Anterior cingulate cortex (tissue), 58 donors: ENCODE measurements at places on chromosomes 2 and 18.

DNA sequence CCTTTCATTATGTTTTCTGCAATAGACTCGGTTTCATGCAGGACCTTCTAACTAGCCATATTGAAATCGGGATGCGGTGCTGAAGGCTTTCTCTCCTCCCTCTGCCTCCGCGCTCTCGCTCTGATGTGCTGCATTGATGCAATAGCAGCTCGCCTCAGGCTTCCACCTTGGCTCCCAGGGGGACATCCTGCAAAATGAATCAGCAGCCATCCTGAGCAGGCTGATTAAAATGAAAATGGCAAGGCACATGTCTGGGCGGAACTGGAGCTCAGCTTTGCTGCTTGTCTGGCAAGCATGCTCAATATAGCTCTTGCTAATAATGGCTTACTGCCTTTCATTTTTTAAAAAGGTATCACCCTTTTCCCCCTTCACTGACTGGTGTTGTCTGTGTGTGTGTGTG lies 806 bp upstream of the MYT1L start:
- DNase-seq: peak; percentile 50

GRCh38 chr2:234512884-234513669 lies 16.2 kb upstream of the ARL4C start:
- no peak for DNase-seq

GRCh38 chr2:176018708-176019107 lies 16.6 kb upstream of the LNPK start:
- DNase-seq: no peak

DNA sequence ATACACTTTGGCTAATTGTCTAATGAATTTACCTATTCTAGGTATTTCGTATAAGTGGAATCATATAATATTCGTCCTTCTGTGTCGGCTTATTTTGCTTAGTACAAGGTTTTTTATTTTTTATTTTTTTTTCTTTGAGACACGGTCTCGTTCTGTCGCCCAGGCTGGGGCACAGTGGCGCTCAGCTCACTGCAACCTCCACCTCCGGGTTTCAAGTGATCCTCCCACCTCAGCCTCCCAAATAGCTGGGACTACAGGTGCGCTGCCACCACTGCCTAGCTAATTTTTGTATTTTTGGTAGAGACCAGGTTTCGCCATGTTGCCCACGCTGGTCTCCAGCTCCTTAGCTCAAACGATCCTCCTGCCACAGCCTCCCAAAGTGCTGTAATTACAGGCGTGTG lies 38.2 kb downstream of the PCBP1 start:
- DNase-seq: no peak
